GM12878 (cell line): ENCODE measurements at places on chromosomes 7 and 10. TPM values are rescaled to one million over a fixed set of nuclear protein-coding genes. Genes with fewer than 3 reads are reported as not detected.

GRCh38 chr10:89330537-89331212 is 2.9 kb downstream of the IFIT3 start:
- peak overlapping the region; percentile 89 for H3K27ac ChIP-seq
- no peaks in the 10 kb centered on the region for H3K27me3 ChIP-seq
- no peak for DNase-seq
- H3K4me1 ChIP-seq: peaks cover 22% of the 10 kb centered on the region
- peak overlapping the region; percentile 30; the same call in 1 of the 2 replicates for H3K4me3 ChIP-seq

- H3K4me1 ChIP-seq: no peaks in the 10 kb centered on the region
- H3K27ac ChIP-seq: no peak overlapping the region
- DNase-seq: no peak
- H3K36me3 ChIP-seq: no peaks in the 10 kb centered on the region
These were observed 549.6 kb downstream of the HTR7 start for GRCh38 chr10:90308223-90308622.

DNA sequence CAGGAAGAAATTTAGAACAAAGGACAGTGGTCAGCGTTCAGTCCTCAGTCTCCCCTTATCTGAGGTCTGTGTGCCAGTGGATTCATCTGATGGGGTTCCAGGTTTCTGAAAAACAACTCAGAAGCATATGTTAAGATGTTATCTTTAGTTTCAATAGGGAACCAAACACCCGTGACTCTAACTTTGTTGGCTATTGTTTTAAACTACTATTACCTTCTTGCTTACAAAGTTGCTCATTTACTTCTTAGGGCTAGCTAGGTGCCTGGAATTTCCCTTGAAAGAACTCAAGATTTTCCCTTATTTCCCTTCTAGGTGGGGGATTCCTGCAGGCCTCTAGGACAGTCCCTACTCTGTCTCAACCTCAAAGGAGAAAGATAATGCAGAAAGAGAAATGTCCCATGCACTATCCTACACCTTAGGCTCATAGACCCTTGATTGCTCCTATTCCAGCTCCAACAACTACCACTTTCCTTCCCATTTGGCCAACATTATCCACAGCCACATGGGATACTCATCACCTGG is 192.5 kb upstream of the LYZL1 start:
- DNase-seq: no peak
- H3K4me1 ChIP-seq: no peaks in the 10 kb centered on the region
- H3K36me3 ChIP-seq: no peaks in the 10 kb centered on the region
- no peaks in the 10 kb centered on the region for H3K27me3 ChIP-seq
- H3K4me3 ChIP-seq: no peak overlapping the region

GRCh38 chr10:132858121-132859081 is 72.5 kb upstream of the NKX6-2 start:
- DNase-seq: no peak
- no peak overlapping the region for H3K27ac ChIP-seq
- no peaks in the 10 kb centered on the region for H3K27me3 ChIP-seq
- H3K36me3 ChIP-seq: no peaks in the 10 kb centered on the region

DNA sequence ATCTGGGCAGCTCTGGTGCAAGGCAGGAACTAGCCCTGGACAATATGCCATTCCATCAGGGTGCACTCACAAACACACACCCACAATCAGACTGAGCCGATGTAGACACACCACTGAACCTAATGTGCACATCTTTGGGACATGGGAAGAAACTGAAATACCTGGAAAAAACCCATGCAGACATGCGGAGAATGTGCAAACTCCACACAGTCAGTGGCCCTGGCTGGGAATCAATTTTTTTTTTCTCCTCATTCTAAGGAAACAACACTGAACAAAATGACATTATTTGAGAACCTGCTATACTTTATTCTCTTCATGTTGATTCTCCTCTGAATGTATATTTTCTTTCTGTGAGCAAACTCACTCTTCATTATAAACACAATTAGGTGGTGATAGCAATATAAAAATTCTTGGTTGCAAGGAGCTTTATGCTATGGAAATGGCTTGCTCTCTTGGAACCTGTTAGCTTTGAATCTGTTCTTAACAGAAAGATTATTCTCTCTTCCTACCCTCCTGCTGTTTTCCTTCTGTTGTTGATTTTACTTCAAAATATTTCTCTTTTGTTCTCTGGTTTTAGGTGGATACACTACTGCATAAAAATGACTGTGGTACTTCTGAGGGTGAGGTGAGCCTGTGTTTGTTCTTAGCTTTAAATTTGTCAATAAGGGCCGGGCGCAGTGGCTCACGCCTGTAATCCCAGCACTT is 33.0 kb upstream of the MICU1 start:
- H3K4me1 ChIP-seq: no peaks in the 10 kb centered on the region
- no peaks in the 10 kb centered on the region for H3K36me3 ChIP-seq
- H3K27me3 ChIP-seq: no peaks in the 10 kb centered on the region
- DNase-seq: no peak
- H3K4me3 ChIP-seq: no peak overlapping the region

ZNF365 gene
- 0.08 TPM in 1 of 2 replicates, not detected in the other for polyA plus RNA-seq

TMEM176A gene
- not detected in 2 replicates for polyA plus RNA-seq

TSPAN33 gene
- 11.1 and 15.8 TPM in 2 replicates for polyA plus RNA-seq
